ENCODE measurements at places on chromosomes 7 and 10.

GRCh38 chr7:94228678-94229077, 166.0 kb upstream of the COL1A2 start:
- DNase-seq, result no peak

DNA sequence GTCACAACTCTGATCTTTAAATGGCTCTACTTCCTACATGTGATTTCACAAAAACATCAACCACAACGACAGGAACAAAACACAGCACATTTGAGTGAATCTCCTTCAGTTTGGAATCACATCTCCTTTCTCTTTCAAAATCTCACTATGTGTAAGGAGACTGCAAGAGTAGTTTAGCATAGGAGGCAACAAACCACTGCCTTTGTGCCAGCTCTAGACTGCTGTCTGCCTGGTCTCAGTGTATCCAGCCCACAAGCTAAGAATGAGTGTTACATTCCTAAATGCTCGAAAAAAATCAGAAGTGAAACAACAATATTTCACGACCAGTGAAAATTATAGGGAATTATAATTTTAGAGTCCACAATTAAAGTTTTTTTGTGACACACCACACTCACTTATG, 217.0 kb upstream of the STEAP4 start:
- no peak for DNase-seq

- no peak for DNase-seq
Observed at GRCh38 chr10:62815381-62816075, 638 bp downstream of the EGR2 start.

- DNase-seq, result no peak
Observed at GRCh38 chr10:116385311-116385710, 42.3 kb upstream of the PNLIPRP3 start.

- DNase-seq, result no peak
Observed at GRCh38 chr7:63008366-63008765, 990.3 kb upstream of the ZNF722 start.

GRCh38 chr7:77335581-77335980, 80.6 kb downstream of the GSAP start:
- DNase-seq, result no peak

DNA sequence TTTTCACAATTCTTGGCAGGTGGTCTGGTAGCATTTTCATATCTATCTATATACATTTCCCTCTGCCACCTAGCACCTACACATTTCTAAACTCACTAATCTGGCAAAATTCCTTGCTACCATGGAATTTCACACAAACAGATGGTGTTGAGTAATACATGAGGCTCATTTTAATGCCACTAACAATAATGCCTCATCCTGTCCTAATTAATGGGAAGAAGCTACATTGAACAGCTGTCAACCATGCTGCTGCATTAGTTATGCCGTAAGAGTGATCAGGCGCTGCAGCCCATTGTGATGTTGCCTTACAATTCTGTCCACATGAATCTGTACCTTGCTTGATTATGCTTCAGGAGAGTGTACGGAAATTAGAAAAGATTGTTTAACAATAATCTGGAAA, 23.2 kb downstream of the COL1A2 start:
- DNase-seq, result no peak

DNA sequence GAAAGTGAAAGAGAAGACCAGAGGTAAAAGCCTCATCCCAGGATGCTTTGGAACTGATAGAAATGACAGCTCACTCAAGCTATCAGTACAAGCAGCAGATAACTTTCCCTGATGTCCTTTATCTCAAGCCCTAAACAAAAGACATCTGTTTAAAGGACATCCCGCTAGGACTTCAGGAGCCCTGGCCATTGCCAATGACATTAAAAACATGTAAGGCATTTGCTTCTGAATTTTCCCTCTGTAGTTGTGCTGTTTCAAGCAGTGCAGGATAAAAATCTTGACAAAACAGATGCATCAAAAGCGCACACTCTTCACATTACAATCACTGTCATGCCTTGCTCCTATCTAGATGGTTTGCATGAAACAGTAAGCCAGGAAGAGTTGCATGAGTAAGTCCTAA, 159.8 kb downstream of the AOAH start:
- no peak for DNase-seq

DNA sequence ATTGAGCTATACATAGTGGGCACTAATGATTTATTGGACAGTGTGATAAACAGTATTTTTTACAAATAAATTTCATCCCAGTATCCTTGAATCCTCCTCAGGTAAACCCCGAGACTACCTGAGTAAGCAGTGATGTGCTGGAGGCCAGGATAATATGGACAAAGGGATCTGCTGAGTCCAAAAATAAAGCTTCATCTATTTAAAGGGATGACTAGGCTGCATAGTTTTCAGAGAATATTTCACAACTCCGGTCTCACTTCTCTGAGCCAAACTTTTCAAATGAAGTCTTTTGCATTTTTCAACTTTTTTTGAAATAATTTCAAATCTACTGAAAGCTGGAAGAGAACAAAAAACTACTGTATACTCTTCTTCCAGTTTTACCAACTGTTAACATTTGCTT, 2.5 kb downstream of the ACTR3B start:
- no peak for DNase-seq

- DNase-seq, result no peak
Observed at GRCh38 chr10:44033008-44033407, 351.9 kb downstream of the CXCL12 start.

DNA sequence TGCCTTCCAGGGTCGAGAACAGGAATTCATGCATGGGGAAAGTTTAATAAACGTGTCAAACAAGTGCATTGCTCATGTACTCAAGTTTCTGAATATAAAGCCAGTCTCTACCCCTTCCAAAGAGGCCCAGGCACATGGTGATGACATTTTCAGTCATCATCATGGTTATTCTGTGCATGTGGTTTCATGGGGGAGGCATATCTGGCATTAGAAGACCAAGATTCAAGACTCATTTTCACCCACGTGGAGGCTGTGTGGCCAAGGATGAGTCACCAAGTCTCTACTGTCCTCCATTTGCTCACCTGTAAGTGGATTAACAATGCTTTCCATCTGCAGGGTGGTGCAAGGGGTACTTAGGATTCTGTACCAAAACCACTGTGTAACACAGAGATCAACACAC, 34.0 kb upstream of the CNPY1 start:
- no peak for DNase-seq

GRCh38 chr10:86197166-86197790, 169.3 kb downstream of the GRID1 start:
- DNase-seq, result no peak

DNA sequence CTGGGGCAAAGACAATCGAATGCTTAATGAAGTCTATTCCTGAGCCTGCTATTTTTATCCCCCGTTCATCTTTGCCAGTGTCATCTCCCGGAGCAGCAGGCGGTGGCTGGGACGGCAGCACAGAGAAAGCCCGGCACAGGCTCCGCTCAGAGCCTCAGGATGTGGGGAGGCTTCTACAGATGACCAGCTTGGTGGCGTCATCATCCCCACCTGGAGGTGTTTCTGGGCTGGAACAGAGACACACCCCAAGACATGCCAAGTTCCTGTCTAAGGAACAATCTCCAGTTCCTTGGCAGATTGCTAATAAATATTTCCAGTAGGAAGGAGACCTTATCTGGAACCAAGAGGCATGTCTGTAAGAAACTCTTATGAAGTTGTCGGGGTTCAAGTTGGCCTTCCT, 552.4 kb upstream of the MGMT start:
- DNase-seq, result no peak

- DNase-seq, result peak; percentile 1
Observed at GRCh38 chr7:79452495-79453265, 787 bp downstream of the MAGI2 start.

DNA sequence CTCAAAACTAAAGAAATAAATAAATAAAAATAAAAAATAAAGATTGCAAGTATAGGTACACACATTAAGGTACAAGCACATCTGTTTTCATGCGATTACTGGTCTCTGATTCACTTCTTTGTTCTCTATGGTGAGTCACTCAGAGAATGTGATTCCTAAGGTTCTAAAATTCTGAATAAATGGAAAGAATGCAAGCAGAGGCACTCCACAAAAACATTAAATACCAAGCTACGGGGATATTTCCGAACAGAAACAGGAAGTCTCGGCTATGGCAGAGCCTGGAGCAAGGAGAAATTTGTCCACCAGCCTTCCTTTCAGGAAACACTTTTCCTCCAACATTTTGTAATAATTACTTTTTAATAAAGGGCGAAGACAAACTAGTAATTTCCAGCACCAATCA, 1.4 kb downstream of the VOPP1 start:
- no peak for DNase-seq

GRCh38 chr7:23691320-23691719, 11.3 kb downstream of the FAM221A start:
- DNase-seq, result no peak

- no peak for DNase-seq
Observed at GRCh38 chr7:55441002-55441401, 75.9 kb downstream of the LANCL2 start.

- DNase-seq, result no peak
Observed at GRCh38 chr7:74343281-74344131, 54.3 kb downstream of the CLIP2 start.

- no peak for DNase-seq
Observed at GRCh38 chr10:11746883-11747539, 4.8 kb downstream of the ECHDC3 start.

Measured in NCI-H510A treated with DMSO at 0.1 percent for 48 hours (cell line).